NCI-H187 treated with DMSO at 0.1 percent for 48 hours (cell line): ENCODE measurements at places on chromosomes 6 and 20.

DNA sequence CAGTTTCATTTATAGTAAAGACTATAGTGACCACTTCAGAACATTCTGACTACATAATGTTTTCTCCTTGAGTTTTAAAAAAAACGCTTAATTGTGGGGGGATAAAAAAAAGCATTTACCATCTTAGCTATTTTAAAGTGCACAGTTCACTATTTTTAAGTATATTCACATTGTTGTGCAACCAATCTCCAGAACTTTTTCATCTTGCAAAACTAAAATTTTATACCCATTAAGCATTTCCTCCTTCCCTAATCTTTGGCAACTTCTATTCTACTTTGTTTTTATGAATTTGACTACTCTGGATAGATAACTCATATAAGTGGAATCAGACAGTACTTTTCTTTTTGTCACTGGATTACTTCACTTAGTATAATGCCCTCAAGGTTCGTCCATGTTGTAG, 62.3 kb downstream of the FKBP5 start:
- DNase-seq, result no peak

DNA sequence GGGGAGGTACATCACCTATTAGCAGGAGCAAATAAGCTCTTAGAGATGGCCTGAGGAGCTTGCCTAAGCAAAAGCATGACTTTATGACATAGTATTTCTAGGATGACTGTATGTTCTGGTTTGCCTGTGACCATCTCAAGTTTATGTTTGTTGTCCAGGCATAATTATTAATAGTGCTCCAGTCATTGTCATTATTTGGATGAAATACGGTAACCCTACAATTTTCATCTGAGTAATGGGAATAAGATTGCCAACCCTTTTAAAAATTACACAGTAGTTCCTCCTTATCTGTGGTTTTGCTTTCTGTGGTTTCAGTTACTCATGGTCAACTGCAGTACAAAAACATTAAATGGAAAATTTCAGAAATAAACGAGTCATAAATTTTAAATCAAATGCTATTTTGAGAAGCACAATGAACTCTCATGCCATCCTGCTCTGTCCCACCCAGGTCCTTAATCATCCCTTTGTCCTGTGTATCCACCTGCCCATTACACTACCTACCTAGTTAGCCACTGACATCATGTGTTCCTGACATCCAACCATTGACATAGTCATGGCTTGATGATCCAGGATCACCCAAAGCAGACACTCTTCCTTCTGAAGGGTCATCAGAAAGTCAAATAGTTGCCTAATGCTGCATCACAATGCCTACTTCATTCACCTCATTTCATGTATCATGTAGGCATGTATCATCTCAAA, 27.0 kb upstream of the TFB1M start:
- DNase-seq, result no peak

DNA sequence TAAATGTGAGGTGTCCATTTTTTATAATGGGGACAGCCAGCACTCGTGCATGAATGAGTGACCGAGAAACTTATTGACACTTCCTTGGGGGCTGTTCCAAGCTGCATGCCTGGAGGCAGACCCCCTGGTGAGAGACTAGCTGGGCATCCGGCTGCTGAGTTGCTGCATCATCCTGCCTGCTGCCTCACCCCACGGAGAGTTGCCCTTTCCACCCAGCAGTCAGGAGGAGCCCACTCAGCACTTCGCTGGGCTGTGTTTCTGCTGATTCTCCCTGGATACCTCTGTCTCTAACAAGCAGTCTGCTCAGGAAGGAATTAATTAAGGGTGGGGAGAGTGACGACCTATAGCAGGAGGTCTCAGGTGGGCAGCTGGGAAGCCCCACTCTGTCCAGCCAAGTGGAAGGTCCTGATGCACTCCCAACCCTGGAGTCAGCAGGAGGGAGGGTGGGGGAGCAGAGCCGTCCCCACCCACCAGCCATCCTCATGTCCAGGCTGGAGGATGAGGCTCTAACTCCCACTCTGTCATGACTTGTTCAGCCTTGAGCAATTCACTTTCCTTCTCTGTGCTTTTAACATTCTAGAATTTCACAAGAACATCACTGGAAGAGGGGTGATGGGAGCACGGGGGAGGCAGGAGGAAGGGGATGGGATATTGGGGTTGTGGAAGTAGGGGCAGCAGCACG, 177.3 kb downstream of the LRFN2 start:
- DNase-seq, result no peak

- DNase-seq, result no peak
Measured at GRCh38 chr20:34022151-34022838, 28.6 kb downstream of the RALY start.

DNA sequence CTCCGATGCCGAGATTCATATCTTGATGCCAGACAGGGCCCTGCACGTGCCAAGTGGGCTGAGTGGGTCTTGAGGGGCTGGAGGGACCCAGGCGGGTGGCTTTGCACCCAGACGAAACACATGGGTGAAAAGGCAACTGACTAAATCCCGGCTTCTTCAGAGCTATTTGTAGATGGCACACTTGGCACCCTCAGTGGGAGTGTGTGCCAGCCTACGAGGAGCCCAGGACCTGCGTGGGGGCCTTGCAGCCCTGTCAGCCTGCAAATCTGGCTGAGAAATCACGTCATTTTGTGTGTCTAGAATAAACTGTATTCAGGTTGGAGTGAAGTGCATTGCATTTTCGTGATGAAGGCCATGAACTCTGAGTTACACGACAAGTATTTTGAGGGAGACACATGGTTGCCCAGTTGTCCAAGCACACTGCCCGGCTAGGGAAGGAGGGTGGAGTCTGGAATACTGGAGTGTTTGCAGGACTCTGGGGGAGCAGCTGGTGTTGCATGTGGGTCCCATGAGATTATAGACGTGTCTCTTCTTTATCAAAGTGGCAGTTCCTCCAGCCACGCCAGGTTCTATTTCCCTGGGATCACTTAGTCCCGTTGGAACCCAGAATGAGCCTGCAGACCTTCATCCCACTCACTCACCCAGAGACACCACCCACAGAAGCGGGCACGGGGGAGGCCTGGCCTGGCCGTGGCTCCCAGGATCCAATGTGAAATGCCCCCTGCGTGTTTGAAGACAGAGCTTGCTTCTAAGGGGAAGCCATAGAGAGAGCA, 60.2 kb downstream of the DLL1 start:
- DNase-seq, result no peak

DNA sequence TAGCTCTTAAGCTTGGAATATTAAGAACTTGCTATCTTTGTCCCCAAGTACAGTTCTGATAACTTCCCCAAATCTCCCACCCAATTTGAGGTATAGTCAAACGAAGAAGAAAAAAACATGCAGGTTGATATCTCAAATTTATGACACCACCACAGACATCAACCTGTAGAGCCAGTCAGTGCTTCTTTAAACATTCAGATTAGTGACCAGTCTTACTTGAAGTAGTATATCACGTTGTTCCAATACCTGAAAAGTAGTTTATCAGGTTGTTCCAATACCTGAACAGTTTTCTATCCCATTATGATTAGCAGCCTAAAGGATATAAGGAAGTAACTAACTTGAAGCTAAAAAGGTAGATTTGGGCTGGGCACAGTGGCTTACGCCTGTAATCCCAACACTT, 85.3 kb downstream of the ALDH8A1 start:
- no peak for DNase-seq

DNA sequence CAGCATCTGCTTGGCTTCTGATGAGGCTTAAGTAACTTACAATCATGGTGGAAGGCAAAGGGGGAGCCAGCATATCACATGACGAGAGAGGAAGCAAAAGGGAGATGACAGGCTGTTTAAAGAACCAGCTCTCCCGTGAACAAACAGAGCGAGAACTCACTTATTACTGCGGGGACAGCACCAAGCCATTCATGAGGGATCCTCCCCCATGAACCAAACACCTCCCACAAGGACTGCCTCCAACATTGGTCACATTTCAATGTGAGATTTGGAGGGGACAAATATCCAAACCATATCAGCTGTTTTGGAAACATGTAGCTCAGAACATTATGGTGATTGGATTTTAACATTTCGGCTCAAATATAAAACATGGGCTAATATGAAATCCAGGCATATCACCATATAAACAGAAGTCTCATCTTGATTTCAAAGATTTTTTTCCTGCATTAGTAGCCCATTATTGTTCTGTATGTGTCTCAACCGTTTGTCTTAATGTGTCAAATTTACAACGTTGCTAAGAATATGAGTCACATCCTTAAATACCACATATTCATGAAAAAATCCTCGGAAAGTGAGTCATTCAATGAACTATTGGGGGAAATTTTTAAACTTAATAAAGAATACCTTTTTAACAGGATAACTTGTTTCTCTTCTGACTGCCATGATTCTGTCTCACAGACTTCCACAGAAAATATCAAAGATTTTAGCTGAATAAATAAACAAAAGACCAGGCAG, 894.3 kb downstream of the TFAP2A start:
- no peak for DNase-seq

- no peak for DNase-seq
Measured at GRCh38 chr6:70363741-70364493, 49.4 kb upstream of the FAM135A start.

DNA sequence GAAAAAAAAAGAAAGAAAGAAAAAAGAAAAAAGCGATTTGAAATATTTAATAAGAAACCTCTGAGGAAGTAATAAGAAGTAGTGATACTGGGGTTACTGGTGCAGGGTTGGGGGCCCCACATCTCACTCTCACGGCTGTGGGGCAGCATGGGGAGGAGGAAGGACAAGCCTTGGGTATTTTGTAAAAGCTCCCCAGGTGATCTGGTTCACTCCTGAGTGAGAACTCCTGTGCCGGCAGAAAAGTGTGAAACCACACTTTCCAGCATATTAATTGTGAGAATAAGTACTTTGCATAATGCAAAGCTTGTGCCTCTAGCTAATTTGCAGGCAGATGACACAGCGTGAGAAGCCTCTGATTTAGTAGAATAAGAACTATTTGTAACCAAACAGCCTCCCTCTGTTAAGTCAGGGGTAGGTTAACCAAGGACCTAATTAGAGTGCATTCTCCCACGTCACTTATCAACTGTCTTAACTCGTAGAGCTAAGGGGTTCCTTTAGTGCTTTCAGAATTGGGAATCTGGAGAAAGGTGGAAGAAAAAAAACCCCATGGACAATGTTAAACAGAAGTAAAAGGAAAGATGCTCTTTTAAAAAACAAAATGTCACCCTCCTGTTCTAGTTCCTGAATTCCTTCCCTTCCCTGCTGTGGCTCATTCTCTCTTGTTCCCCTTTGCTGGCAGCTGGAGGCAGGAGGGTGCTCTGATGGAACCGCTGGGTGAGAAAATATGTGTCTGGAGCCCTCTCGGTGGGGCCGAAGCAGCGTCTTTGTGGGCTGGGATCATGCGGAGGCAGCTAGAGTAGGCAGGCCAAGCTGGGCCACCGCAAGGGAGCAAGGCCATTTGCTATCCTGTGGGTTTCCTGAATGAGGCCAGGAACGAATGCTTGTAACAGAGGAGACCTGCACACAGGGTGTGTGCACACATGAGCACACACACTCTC, 108.7 kb downstream of the FYN start:
- DNase-seq, result no peak

GRCh38 chr6:5046430-5046829, 38.7 kb upstream of the PPP1R3G start:
- no peak for DNase-seq

DNA sequence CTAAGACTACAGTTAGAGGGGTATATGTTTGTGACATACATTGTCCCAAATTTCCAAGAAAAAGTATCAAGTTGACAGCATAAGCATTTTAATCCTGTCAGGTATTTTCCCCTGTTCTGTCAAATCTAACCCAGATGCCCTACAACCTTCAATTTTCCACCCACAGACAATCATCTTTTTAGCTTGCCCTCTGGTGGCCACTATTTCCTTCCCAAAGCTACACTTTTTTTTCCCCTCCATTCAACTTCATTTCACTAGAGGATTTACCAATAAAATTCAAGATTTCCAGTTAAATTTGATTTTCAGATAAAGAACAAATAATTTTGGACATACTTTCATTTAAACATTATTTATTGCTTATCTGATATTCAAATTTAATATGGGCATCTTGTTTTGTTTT, 286.6 kb downstream of the TENT5A start:
- DNase-seq, result no peak

DNA sequence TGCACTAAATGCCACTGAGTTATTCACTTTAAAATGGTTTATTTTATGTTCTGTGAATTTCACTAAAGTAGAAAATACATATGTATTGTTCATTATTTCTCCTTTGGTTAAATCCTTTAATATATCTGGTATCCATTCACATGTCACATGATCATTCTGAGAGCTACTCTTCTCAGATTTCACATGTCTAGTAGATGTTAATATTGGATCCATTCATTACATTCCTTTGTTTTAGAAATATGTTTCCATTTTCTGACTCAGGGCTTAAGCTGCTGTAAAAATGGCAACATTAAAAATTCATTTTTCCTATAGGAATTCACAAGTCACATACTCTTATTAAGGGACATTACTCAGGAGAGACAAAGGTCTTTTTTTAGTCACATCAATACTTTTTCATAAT, 205.4 kb downstream of the ZFAND3 start:
- no peak for DNase-seq

- no peak for DNase-seq
Measured at GRCh38 chr20:56278196-56278595, 29.7 kb downstream of the MC3R start.

- no peak for DNase-seq
Measured at GRCh38 chr6:39841291-39841690, 49.1 kb downstream of the DAAM2 start.

DNA sequence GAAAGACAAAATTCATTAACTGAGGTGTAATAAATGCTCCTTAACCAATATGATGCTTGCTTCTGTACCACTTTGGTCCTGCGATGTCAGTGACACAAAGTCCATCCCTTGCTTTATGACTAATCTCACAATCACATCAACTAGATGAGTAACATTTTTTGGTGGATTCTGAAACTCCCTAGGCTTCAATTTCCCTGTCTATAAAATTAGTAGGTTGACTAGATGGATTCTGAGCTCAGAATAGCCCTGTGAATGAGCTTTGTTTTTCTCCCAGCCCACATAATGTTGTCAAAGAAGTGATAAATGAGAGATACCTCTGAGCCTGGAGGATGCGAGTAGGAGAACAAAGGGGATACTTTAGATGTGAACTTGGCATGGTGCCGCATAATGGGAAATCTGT, 9.1 kb downstream of the TXLNB start:
- DNase-seq, result no peak

DNA sequence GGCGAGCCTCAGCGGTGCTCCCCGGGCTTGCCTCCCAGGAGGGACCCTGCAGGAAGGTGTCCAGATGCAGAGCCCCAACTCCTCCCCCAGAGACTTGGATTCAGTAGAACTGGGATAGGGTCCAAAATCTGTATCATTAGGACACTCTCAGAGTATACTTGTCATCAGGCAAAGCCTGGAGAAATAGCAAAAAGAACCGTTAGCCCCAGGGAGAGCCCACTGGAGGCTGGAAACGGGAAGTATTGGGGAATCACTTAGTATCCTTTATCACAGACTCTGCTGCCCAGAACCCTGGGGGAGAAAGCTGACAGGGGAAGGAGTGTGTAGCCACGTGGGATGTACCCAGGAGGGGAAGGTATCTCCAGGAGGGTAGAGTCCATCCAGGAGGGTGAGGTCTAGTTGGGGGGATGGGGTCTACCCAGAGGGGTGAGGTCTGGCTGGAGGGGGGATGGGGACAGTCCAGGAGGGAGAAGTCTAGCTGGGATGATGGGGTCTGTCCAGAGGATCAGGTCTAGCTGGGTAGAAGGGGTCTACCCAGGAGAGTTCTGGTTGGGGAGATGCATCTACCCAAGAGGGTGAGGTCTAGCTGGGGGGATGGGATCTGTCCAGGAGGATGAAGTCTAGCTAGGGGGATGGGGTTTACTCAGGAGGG, 107.2 kb downstream of the LY86 start:
- DNase-seq, result no peak
